ENCODE measurements at places on chromosomes 7 and 10.

DNA sequence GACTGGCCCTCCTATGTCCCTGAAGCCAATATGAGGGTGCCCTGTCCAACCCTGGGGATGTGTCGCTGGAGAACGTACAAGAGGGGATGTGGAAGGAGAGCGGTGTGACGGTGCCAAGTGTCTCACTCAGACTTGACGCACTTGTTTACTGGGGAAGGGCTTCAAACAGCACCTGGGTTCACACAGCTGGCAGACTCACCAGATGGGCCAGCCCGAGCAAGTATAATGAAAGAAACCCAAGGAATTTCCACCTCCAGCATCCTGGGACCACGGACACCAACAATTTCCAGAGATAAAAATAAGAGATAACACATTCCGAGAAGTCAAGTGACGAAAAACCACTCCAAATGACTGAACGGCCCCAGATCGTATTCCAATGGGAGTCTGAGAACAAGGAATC lies 5.3 kb downstream of the ATP5MF start:
- DNase-seq, result no peak

DNA sequence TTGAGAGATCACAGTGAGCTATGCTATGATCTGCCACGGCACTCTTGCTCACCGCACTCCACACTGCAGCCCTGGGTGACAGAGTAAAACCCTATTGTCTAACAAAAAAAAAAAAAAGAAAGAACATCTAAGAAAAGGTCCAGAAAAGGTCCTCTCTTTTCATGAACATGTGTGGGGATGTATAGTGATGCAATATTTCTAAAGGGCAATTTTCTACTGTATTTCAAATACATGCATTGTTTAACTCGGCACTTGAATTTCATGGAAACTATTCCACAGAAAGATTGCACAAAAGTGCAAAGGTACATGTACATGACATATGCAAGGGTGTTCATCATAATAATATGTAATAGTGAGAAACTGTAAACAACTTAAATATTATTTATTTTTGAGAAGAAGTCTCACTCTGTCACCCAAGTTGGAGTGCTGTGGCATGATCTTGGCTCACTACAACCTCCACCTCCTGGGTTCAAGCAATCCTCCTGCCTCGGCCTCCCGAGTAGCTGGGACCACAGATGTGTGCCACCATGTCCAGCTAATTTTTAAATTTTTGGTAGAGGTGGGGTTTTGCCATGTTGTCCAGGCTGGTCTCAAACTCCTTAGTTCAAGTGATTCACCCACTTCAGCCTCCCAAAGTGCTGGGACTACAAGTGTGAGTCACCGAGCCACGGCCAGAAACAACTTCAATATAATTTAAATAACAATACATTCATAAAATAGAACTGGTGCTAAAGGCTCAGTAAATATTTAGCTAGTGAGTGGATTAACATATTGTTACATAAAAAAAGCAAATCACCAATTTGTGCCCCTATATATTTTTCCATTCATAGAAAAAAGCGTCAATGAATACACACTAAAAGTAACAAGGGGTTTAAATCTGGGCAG lies 1.3 kb upstream of the PPRC1 start:
- DNase-seq, result no peak

DNA sequence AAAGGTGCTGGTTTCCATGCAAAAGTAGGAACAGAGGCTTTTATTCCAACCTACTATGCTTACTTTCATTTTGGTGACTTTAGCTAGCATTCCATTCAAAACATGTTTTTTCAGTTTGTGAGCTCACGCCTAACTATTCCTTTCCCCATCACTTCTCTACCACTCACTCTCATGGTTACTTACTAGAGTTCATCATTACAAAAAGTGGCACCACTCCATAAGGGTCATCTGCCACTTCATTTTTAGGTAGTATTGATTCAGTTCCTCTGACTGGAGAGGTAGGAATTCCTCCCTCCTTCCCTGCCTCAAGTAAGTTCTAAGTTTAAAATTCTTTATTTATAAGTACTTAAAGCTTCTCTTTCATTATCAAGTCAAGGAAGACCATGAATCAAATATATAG lies 543.1 kb downstream of the HTR7 start:
- no peak for DNase-seq

DNA sequence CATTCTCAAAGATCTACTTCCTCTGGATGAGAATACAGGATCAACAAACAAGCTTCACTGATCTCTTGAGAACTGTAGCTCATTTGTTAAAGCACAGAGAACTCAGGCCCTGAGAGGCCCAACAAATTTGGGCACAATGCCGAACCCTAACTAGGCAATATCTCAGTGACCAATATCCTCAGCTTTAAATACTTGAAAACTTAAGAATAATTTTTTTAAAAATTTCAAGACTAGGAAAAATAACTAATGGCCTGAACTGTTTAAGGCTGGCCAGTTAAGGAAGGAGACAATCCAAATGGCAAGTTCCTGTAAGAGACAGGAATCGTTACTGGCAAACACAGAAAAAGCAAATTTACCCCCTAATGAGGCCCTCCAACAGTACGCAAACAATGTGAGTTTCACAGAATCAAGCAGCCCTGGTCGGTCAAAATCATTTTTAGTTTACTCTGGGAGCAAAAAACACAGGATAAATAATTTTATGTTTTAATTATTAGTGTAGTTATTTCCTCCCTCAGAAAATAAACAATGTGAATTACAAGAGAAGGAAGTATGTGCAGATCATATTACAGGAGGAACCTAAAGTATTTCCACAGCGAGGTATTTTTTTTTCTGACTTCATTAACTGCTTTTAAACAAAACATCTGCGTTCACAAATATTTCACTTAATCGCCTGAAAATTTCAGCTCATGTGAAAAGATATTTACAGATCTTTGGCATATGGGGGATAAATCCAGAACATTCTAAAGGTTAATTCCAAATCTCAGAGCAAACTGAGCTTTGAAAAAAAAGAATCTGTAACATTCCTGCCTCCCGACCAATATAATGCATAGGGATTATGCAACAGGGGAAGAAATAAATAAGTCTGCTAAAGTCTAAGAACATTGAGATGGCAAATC lies 39.5 kb downstream of the NT5C2 start:
- no peak for DNase-seq

DNA sequence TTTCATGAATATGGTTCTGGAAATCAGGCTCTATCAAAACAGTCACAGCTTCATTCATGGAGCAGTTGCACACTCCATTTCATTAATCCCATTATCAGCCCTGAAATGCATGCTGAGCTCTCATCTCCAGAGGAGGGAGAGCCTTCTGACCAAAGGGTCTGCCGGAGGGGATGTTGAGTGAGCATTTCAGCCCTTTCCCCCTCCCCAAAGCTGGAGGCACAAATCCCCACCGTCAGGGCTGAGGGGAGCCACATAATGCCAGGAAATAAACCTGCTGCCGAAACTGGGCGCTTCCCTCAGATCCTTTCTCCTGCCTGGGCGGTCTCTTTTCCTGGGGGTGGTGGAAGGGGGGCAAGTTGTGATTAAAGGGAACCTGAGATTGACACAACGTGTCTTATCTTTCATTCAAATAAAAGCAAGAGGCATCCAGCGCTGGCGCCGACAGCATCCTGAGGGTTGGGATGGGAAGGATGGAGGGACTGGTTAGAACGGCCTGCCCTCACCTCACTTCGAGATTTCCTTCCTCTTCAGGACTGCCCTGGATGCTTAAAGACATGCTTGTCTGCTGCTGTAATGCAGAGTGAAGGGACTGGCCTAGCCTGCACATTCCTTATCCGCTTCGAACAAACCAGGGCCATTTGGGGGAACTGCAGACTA lies 71.6 kb downstream of the TLL2 start:
- no peak for DNase-seq

GRCh38 chr10:127293640-127294039 lies 97.2 kb upstream of the INSYN2A start:
- no peak for DNase-seq

DNA sequence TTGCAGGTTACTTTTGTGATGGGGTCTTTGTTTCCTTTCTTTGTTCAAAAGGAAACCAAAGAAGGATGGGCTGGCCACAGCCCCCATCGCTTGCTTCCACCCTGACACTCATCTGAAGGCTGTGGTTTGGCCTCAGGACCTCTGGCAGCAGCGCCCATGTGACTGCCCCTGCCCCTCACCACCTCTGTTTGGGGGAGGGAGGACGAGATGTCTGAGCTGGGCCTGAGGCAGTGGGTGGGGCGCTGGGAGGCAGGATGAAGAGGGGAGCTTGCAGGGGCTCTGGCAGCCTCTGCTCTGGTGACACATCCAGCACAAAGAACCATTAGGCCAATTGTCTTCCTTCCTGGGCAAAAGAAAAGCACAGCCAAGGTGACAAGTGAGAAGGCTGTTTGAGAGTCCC lies 15.9 kb upstream of the CHST15 start:
- no peak for DNase-seq

DNA sequence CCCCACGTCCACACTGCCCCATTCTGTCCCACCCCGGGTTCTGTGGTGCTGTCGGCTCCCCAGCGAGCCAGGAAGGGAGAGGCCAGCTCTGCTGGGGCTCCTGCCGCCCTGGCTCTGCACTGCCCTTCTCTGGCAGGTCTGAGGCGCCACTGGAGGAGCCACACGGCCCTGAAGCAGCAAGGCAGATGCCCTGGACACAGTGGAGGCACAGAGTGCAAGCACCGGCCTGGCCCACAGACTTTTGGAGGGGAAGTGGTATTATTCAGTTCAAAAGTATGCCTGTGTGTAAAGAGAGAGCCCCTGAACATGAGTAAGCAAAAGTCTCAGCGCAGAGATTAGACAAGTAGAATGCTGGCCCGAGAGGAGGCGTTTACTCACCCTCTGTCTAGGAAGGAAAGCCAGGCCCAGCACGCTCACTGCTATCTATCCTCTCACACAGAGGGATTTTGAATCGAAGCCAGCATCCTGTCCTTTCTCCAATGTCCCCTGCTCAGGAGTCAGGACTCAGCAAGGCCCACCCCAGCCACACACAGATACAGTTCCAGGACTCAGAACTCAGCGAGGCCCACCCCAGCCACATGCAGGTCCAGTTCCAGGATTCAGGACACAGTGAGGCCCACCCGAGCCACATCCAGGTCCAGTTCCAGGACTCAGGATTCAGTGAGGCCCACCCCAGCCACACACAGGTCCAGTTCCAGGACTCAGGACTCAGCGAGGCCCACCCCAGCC lies 115.0 kb downstream of the EGFR start:
- no peak for DNase-seq

GRCh38 chr10:132328738-132329137 lies 3.3 kb upstream of the LRRC27 start:
- peak; percentile 65 for DNase-seq
